ENCODE measurements at places on chromosomes 7 and 10.

DNA sequence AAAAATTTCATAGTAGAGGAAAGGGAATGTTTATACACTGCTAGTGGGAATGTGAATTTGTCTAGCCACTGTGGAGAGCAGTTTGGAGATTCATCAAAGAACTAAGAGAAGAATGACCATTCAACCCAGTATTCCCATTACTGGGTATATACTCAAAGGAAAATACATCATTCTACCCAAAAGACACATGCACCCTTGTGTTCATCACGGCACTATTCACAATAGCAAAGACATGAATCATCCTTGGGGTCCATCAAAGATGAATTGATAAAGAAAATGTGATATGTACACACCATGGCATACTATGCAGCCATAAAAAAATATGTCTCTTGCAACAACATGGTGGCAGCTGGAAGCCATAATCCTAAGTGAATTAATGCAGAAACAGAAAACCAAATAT, 825.7 kb downstream of the TNS3 start:
- DNase-seq = no peak

DNA sequence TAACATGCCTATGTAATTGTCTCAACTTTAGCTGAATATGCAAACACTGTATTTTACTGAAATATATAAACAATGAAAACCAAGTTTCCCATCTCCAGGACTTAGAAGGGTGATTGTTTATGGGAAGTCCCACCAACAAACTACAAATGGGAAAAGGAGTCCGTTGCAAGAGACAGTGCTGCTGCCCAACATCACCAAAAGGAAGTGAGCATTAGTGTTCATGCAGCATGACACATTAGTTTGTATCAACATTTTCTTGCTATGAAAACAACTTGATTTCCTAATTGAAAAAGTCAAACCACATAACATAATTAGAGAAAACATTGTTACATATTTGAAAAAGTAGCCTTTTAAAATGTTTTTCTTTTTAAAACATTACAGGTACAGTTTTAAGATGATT, 138.5 kb downstream of the ZNF438 start:
- no peak for DNase-seq

- no peak for DNase-seq
These were observed 41.9 kb upstream of the NXPH1 start for GRCh38 chr7:8391353-8392062.

GRCh38 chr10:21991785-21992184, 11.7 kb downstream of the DNAJC1 start:
- DNase-seq = no peak

DNA sequence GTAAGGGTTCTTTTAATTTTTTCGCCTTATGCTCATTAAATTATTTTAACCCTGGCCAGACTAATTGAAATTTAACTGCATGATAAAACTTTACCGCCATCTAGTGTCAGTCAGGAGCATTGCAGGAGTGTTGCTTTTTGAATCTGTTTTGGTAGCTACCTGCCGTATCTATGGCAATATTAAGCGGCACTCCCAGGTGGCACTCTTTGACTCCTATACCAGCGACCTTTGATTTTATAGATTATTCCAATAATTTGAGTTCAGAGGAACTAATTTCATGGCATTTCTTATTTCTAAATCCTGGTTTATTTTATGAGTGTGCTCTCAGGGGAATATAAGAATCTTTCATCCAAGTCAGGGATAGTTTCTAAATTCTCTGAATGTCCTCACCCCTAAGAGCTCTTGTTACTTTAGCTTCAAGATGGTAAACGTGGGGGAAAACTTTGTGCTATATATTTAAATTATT, 198.9 kb downstream of the REEP3 start:
- DNase-seq = no peak

DNA sequence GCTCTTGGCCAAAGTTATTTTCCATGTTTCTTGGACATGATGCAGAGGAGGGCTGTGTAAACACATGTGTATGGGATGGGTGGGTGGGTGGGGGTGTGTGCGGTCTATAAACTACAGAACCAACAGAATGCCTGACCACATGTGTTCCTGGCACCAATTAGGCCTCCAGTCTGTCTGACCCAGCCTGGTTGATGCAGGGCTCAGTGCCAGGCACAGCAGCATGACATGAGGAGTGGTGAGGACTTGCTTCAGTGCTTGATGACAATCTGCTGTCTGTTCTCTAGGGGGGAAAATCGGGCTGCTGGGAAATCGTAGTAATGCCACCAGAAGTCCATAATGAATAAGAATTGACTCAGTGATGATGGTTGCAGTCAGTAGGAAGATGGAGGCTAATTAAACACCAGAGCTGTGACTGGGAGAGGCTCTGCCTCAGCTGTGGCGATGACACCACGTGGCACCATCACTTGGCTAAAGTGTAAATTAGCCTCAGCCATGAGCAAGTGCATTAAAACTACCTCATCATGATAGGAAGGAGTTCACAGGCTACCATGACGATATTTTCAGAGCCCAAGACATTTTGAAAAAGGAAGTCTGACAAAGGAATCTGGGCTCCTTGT, 260.1 kb upstream of the PODXL start:
- DNase-seq = no peak

GRCh38 chr10:98416606-98417388, 1.8 kb upstream of the PYROXD2 start:
- no peak for DNase-seq

GRCh38 chr10:111113961-111114757, 37.3 kb downstream of the ADRA2A start:
- no peak for DNase-seq
